Lung (tissue), 17 donors: ENCODE measurements at places on chromosomes 2 and 18.

DNA sequence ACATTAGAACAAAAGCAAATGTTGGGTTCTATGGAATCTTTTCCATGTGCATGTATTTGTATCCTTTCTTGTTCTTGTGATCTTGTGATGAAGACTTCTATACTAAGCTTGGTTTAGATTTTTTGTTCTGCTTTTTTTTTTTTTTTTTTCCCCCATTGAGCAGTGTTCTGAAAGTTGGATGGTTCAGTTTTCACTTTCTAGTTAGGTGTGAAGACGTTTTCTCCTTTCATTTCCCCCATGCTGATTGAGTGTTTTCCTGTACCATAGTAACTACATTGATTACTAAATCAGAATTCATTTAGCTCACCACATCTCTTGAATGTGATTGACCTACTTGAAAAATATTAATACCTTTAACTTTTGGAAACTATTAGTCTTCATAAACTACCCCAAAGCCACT lies 34.1 kb downstream of the NOP58 start:
- DNase-seq = no peak

DNA sequence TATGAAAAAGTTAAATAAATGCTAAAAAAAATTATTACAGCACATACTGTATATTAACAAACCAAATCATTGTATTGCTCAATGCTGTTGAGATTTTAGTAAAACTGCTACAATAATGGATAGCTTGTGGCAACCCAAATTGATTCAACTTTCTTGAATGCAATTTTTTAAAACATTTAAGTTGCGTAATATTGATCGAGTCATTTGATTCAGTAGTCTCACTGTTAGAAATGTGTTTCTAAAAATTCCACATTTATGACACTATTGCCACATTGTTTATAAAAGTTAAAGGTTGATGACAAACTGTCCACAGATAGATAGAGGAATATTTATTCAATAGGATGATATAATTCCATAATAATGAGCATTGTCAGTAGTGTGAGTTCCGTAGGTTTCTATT lies 640.7 kb upstream of the CRIM1 start:
- no peak for DNase-seq

- DNase-seq = no peak
Measured at GRCh38 chr2:17934721-17935120, 56.3 kb downstream of the KCNS3 start.

DNA sequence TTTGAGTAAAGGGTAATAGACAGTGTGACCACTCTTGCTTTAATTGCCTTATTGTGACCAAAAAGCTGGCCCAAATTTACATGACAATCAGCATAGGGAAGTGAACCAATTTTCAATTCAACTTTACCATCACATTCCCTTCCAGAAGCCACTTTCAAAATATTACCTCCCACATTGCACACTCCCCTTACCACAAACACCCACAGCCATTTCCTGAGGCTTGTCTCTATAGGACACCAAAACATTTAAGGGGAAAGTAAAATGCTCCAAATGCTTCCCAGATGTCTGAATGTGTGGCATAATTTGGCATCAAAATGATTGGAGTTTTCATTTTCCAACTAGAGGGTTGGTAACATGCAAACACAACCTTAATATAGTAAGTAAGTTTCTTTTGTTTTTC lies 616.1 kb downstream of the SLC4A3 start:
- DNase-seq = no peak

DNA sequence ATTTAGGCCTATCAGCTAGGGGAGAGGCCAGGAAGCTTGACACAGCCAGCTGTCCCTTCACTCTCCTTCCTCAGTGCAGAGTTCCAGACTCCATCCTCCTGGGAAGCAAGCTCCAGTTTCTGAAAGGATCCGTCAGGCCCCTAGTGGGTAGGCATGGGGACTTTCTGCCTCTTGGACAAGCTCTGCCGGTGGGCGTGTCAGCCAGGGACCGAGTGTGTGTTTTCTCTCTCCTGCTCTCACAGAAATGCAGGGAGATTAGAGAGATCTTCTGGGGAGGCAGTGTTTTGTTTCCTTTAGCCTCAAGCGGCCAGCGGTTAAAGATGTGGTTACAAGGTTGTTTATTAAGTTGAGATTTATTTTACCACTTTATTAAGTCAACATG lies 29.9 kb upstream of the OTOS start:
- DNase-seq = peak; percentile 61
